A549 treated with DMSO at 1 μM for 4 hours (cell line): ENCODE measurements at places on chromosomes 11 and 22. TPM values are rescaled to one million over a fixed set of nuclear protein-coding genes. Genes with fewer than 3 reads are reported as not detected.

Gene C11orf87
- 0.01 to 0.06 TPM (median 0.02 TPM) in 4 of 5 replicates, not detected in the other for total RNA-seq

Gene CEP126
- total RNA-seq = 1.9 to 5.3 TPM (median 3.4 TPM) in 5 replicates

Gene OR10D3
- total RNA-seq = not detected in 5 replicates

Gene CPT1B
- total RNA-seq = 7.4 to 17.3 TPM (median 15.7 TPM) in 5 replicates

Gene IRAG1
- 0.02 to 0.08 TPM (median 0.05 TPM) in 3 of 5 replicates, not detected in the others for total RNA-seq

Gene CARD18
- total RNA-seq = not detected in 5 replicates

Gene OR2AT4
- total RNA-seq = 0.01 TPM in 2 of 5 replicates, not detected in the others

Gene KCTD14
- total RNA-seq = 1.4 to 2.0 TPM (median 1.6 TPM) in 5 replicates

Gene OR8A1
- total RNA-seq = not detected in 5 replicates

Gene TCN1
- total RNA-seq = 0.09 to 0.45 TPM (median 0.23 TPM) in 5 replicates
